SK-N-SH treated with all-trans-retinoic acid at 6 μM for 48 hours (cell line): ENCODE measurements at places on chromosomes 5 and 9.

DNA sequence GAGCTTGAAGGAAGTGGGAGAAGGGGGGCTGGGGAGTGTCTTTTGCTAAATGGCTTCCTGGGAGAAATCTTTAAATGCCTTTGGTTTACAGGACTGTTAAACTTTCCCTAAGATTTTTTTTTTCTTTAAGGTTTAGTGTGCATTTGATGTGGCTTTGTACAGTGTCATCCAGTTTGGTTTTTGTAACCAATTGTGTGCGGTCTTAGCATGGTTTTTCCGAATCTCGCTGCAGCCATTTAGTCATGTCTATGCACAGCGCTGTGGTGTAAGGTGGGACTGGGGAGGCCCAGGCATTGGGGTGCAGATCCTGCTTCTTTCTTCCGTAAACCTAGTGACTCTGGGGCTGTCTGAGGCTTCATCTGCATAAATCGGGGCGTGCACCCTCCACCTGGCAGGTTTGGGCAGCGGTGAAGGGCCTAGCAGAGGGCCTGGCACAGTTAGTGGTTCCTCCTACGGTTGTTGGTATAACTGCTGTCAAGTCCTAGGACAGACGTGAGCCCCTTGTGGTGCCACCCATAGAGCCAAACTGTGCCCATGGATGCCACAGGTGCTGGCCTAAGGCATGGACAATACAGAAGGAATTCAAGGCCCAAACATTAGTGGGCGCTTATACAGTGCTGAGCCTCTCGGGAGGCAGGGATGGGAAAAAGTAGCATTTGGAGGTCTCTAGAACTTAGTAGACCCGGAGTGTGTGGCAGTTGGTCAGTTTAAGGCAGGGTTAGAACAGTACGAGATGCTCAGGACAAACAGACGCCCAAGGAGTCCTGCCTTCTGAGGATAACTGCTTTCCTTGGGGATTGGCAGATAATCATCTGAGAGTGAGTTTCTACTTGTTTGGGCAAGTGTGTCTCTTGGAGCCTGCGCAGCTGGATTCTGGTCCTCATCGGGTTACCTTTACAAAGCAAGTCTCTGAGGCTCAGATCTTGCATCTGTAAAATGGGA lies 1.5 kb downstream of the PRRC2B start:
- peak; percentile 32 for ATAC-seq

DNA sequence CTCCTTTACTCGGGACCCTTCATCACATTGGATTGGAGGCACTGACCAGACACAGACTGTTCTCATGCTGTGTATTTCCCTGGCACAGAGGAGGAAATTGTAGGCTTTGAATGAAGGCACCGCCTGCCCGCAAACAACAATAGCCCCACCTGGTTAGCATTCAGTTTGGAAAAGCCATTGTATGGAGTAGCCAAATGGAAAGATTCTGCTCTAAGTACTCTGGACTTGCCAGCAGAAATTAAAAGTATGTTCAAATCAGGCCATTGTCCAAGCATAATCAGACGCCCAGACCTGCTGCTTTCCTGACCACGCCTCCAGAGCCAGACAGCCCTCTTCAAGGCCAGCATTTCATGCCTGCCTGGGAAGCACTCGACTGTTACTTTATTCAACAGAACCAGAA lies 8.0 kb upstream of the SEMA4D start:
- no peak for ATAC-seq

GRCh38 chr5:27267209-27267824 lies 228.9 kb upstream of the CDH9 start:
- ATAC-seq, result no peak

GRCh38 chr9:22175972-22176545 lies 167.0 kb upstream of the CDKN2B start:
- no peak for ATAC-seq

GRCh38 chr9:131496844-131497405 lies 5.8 kb upstream of the POMT1 start:
- no peak for ATAC-seq

- ATAC-seq, result no peak
Measured at GRCh38 chr5:146365618-146366017, 27.0 kb downstream of the POU4F3 start.

- peak; percentile 72 for ATAC-seq
Measured at GRCh38 chr5:88826646-88827585, 56.1 kb downstream of the MEF2C start.

GRCh38 chr5:103519550-103519949 lies 43.0 kb downstream of the NUDT12 start:
- no peak for ATAC-seq

- ATAC-seq, result no peak
Measured at GRCh38 chr9:18874069-18874468, 158.9 kb downstream of the SAXO1 start.
